Activated naive CD4-positive, alpha-beta T cell (primary cell): ENCODE measurements at places on chromosomes 6 and 20.

- no peak for DNase-seq
Observed at GRCh38 chr20:3404402-3404801, 3.1 kb downstream of the DNAAF9 start.

DNA sequence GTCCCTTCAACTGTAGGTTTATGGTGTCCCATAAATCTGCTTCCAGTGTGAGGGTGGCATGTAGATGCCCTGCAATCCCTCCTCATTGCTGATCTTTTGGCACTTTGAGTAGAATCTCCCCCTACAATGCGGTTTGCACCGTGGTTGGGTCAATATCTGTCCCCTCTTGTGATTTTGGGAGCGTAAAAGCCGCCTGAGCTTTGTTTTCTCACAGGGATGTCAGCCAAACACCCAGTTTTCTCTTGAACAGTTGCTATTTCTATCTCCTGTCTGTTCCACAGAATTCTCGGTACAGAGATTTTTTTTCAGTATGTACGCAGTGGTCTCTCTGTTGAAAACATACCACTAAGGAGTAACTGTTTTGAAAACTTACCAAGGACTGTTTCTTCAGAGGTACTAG, 21.8 kb downstream of the CDS2 start:
- DNase-seq: no peak

DNA sequence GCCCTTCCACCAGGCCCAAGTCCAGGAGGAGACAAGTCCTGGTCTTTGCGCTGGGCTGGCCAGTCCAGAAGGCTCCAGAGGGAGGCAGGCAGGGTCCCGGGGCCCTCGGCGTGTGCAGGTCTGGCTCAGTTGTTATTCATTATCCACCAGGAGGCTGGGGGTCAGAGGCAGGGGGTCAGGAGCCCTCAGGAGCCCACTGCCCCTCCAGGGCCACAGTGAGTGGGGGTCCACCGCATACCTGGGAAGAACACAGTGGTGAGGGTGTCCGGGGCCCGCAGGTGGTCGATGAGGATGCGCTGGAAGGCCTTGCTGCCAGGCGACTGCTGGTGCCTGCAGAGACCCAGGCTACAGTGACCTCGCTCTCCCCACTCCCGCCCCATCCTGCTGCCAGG, 4.4 kb upstream of the C20orf144 start:
- DNase-seq: no peak

- DNase-seq: no peak
Observed at GRCh38 chr6:26223228-26223627, 136.0 kb downstream of the HFE start.

DNA sequence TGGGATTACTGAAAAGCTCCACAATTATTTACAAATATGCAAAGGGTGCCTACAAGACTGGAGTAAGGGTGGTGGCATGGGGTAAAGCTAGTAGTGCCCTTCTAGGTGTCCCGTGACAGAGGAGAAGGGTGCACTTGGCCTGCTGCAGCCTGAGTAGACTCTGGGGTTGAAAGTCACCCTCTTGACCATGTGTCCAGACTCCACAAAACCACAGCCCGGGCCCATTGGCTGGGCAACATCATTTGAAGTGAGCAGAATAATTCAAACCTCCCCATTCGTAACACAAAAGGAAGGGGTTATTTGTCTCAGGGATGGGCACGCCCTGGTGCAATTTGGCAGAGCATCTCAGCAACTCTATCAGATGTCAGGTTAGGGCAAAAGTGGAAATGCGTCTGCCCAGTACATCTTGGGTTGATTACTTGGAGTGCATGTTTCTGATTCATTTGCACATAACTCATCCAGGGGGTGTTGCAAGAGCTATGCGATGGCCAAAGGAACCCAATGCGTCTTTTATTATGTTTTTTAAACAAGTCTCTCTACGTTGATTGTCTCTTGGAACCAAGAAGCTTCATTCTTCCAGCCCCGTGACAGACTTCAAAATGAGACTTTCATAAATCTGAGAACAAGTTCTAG, 56.7 kb downstream of the ISM1 start:
- no peak for DNase-seq

DNA sequence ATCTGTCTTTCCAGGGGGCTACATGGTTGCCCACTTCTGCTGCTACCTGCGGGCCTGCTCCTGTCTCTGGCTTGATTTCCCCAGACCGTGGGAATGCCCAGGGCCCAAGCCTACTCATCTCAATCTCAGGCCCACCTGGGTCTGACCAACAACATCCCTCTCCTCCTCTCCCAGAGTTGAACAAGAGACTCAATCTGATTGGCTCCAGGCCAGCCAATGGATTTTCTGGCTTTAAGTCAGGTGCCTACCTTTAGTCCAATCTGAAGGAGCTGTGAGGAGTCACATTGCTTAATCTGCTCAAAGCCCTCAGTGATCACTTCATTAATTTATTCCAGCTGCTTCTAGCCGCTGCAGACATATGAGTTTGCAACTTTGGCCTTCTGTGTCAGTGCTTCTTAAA, 162.4 kb upstream of the KCNG1 start:
- DNase-seq: no peak

GRCh38 chr6:161578478-161578877, 304.6 kb upstream of the AGPAT4 start:
- no peak for DNase-seq

GRCh38 chr6:168217880-168218537, 101.6 kb downstream of the DACT2 start:
- no peak for DNase-seq

DNA sequence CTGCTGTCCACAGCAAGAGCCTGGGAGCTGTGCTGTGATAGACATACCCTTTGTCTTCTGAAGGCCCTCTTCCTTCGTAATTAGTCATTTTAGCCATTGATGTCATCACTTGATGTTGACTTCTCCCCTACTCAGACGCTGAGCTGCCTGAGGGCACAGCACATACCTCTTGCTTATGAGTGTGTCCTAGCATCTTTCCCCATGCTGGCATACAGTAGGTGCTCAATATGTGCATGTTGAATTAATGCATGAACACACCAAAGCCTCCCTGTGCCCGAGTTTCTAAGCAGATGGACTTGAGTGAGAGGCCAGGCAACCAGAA, 35.8 kb upstream of the FAM83D start:
- DNase-seq: no peak

DNA sequence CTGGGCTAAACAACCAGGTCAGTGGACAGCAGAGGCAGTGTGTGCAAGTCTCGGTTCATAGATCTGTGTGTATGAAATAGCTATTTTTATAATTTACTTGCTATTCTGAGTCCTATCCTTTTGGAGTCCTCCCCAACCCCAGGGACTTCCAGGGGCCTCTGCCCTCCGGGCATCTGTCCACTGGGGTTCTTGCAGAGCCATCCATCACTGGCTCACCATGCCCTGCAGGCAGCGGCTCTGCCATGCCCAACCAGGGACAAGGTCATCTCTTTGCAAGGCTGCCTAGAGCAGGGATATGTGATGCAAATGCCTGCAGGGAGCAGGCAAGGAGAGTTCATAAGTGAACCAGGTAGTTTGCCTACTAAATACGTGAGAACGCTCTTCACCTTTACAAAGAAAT, 10.5 kb upstream of the BEND3 start:
- no peak for DNase-seq

DNA sequence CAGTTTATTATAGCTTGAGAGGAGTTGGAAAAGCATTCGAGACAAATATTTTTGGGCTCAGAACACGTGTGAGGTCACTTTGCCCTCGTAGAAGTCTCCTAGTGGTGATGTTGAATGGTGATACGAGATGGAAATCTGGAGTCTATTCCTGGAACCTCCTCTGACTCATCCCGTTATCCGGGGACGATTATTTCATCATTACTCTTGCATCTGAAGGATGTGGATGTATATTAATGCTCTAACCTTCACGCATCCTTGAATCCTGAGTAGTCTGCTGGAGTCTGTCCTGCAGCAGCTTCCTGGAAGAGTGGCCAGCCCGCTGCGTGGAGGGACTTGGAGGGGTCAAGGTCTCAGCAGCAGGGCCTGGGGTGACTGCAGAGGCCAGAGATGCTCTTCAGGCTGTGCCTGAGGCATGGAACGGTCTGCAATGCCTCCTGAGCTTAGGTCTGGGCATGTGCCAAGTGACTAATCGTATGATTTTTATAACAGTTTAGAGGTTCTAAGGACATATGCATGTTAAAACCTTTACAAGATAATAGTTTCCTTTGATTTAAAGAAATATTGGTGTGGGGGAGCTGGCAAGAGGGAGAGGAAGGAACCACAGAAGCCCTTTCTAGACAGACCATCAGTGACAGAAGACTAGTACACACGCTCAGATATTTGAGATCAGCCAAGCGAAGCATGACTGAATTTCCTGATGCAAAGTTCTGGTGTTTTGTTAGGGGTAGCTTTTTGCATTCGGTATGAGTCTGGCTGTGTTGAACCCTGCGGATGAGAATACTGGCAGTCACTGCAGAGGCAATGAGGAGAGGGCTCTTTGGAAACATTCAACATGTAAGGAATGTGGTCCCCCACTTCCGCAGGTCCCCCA, 400.2 kb downstream of the QKI start:
- no peak for DNase-seq

DNA sequence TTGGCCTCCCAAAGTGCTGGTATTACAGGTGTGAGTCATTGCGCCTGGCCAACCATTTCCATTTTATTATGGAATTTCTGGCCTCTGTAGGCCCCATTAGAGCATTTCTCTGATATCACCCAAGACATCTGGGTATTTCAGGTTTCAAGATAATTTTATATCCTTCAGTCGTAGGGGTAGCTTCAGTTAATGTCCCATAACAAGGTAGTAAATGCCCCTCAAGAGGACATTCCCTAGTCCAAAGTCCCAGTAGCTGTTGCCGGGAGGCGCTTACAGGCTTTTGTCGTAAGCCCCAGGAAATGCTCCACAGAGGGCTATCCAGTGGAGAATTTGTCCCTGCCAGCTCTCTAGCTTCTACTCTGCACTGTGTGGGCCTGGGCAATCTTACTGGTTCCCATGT, 24.4 kb downstream of the EFCAB8 start:
- DNase-seq: no peak

DNA sequence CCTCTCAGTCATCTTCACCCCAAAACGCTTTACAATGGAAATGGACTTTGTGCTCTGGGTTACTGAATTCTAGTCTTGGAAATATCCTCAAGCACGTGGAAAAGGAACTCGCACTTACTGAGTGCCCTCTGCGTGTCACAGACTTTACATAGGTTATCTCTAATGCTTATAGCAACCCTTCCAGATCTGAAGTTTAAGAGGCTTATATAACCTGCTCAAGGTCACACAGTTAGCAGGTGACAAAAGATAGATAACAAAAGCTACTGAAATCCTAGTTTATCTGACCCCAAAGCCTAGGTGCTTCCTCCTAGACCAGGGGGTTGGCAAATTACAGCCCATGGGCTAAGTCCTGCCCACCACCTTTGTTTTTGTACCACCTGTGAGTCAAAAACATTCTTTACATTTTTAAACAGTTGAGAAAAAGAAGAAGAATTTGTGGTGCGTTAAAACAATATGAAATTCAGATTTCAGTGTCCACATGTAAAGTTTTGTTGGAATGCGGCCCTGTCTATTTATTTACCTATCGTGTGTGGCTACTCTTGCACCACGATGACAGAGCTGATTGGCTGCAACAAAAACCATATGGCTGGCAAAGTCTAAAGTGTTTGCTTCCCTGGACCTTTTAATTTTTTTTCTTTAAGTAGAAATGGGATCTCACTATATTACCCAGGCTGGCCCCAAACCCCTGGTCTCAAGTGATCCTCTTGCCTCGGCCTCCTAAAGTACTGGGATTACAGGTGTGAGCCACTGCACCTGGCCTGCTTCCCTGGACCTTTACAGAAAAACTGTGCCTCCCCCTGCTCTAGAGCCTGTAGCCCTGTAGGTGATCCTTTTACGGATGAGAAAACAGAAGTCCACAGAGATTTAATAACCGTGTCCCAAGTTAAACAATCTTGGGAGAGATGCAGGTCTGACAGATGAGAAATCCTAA, 110.2 kb upstream of the RREB1 start:
- DNase-seq: no peak

- DNase-seq: no peak
Observed at GRCh38 chr6:139659196-139659595, 284.7 kb upstream of the CITED2 start.

- no peak for DNase-seq
Observed at GRCh38 chr20:44597930-44598329, 15.6 kb downstream of the PKIG start.

- DNase-seq: no peak
Observed at GRCh38 chr6:84512391-84512790, 252.0 kb downstream of the TBX18 start.

GRCh38 chr20:12528591-12529041, 480.2 kb upstream of the SPTLC3 start:
- DNase-seq: no peak

- DNase-seq: no peak
Observed at GRCh38 chr6:78709021-78709420, 158.3 kb upstream of the IRAK1BP1 start.
